ENCODE measurements at places on chromosomes 2 and 18.

DNA sequence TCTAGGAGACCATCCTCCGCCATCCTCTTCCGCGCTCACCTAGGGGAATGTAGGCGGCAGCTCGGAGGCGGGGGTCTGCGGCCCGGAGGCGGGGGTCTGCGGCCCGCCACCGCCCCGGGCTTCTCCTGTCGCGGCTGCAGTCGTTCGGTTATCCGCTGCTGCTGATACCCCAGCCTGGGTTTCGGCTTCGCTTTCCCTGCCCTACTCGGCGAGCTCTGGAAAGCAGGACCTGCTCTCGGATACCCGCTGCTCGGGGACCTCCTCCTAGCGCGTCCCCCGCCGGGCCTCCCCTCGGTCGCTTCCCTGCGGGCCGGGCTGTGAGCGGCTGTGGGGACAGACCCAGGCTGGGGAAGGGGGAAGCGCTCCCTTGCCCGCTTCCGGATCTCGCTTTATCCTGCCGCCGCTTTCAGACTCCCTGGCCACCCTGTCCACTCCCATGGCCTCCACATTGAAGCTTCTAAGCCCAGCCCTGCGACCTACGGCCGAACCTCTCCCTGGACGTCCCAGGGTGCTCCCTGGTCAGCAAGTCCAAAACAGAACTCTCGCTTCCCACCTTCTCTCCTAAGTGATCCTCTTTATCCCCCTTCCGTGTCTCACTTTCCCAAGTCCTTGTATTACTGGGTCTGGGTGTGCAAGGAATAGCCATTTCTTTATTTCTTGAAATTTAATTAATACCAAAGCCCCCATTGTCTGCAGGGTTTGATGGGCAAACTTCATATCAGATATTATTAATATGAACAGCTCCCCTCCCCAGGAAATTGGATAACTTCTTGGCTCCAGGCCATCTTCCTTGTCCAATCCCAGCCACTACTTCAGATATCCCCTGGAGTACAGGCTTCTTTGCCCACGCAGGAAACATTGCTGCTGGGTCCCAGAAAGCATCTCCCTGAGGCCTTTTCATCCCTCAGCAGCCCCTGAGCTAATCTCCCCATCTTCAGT is 769 bp downstream of the FKBP1B start:
- DNase-seq = peak; percentile 16

DNA sequence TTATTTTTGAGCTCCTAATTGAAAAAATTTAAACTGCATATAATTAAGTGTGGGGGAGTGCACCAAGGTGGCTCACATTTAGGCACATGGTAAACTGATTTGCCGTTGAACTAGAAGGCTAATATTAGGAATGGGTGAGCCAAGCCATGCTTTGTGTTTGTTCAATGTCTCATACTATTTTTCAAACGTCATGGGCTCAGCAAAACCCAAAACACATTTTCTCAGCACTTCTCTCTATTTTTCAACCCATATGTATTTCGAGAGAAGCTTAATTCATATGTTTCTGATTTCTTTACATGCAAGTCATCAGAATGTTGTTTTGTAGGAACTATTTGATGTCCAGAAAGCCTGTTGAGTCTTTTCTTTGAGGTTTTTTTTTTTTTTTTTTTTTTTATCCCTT is 291.2 kb downstream of the TCF4 start:
- no peak for DNase-seq

DNA sequence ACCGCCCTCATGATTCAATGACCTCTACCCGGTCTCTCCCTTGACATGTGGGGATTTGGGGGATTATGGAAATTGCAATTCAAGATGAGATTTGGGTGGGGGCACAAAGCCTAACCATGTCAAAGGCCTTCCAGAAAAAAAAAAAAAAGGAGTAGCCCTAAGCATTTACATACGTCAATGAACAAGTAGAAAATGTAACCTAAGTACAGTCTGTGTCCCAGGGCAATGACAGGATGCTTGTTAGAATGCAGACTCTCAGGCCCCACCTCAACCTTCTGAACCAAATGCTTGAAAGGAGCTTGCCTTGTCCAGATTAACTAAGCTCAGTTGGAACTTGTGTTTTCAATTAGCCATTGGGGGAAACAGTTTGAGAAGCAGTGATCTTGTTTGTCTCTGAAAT is 802.1 kb downstream of the CPS1 start:
- DNase-seq = no peak

GRCh38 chr2:174490051-174490450 is 3.2 kb upstream of the GPR155 start:
- DNase-seq = no peak

- no peak for DNase-seq
Observed at GRCh38 chr2:239380831-239381708, 19.8 kb downstream of the HDAC4 start.

GRCh38 chr2:28687640-28688385 is 63.8 kb upstream of the PPP1CB start:
- no peak for DNase-seq

DNA sequence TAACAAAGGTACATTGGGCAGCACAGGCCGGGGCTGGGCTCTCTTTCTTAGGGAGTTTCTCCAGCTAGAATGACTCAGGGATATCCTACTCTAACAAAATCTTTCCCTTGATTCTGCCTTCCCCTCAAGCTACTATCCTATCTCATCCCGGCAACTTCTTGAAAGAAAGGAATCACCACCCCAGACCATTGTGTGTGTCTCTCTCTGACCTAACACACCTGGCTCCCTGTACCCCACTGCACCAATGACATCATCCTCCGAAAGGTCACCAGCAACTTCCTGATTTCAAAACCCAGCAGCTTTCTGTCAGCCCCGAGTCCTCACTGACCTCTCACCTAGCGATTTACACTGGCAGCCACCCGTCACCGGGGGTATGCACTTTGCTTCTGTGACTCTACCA is 72.1 kb upstream of the MAP4K4 start:
- DNase-seq = no peak

- DNase-seq = no peak
Observed at GRCh38 chr2:96139181-96139758, 968 bp upstream of the ASTL start.

- no peak for DNase-seq
Observed at GRCh38 chr2:240165661-240166060, 25.2 kb upstream of the OTOS start.

GRCh38 chr2:85439986-85440385 is 21.5 kb downstream of the SH2D6 start:
- no peak for DNase-seq

- DNase-seq = no peak
Observed at GRCh38 chr2:8006181-8006580, 675.7 kb upstream of the ID2 start.

DNA sequence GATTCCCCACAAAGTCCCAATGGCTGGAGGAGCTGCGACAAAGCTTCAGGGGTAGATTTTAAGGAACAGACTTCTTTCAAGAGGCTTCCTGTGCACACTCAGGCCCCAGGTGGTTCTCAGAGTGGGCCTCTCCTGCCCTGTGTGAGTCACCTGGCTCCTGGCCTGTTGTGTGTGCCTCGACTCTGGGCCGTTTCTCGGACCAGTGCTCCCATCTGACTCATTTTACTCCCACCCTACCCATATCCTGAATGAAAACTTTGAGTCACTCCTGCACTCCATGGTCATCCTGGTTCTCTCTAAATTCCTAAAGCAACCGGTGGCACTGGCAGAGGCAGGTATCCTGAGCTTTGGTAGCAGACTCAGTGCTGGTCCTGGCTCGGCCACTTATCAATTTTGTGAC is 84.1 kb downstream of the CELF4 start:
- no peak for DNase-seq

DNA sequence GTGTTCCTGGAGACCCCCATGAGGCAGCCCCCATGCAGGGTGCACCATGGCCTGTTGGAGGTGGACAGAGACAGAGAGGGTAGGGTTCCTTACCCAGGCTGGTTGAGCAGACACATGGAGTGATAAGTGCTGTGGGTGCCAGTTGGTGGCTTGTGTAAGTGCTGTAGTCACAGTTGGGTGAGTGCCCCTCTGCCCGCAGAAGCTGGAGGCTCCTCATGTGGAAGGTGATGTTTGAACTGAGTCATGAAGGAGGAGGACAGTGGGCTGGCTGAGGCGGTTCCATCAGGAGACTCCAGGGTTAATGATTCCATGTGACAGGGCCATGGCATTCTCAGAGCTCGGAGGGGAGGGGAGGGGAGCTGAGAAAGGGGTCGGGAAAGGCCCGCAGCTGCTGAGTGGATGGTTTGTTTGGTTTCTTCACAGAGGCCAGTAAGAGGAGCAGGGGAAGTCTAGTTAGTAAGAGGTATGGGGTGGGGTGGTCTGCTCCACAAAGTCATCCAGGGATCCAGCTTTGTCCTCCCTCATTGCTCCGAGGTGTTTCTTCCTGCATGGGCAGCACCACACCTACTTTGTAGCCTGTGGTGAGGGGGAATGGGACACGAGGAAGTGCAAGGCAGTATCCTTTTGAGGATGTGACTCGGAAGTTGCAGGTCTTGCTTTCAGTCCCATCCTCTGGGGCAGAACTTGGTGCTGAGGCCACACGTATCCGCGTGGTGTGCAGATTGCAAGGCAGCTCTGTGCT is 13.6 kb downstream of the IMPA2 start:
- no peak for DNase-seq

GRCh38 chr2:129636692-129637091 is 342.8 kb upstream of the RAB6C start:
- DNase-seq = no peak

GRCh38 chr2:238761868-238762267 is 86.0 kb upstream of the TWIST2 start:
- peak; percentile 28 for DNase-seq

- DNase-seq = peak; percentile 25
Observed at GRCh38 chr2:45237128-45237527, 227.9 kb upstream of the SIX2 start.

DNA sequence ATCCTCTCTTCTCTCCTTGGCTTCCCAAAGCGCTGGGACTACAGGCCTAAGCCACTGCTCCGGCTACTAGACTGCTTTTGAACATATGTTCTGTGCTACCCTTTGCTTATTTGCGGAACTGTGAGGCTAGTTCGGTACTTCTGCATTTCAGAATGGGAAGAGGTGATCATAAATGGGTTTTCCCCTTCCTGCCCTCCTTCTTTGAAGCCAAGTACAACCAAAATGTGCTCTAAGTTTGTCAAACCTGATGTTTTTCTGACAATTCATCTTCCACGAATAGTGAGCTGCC is 1.7 kb upstream of the ESCO1 start:
- DNase-seq = no peak

DNA sequence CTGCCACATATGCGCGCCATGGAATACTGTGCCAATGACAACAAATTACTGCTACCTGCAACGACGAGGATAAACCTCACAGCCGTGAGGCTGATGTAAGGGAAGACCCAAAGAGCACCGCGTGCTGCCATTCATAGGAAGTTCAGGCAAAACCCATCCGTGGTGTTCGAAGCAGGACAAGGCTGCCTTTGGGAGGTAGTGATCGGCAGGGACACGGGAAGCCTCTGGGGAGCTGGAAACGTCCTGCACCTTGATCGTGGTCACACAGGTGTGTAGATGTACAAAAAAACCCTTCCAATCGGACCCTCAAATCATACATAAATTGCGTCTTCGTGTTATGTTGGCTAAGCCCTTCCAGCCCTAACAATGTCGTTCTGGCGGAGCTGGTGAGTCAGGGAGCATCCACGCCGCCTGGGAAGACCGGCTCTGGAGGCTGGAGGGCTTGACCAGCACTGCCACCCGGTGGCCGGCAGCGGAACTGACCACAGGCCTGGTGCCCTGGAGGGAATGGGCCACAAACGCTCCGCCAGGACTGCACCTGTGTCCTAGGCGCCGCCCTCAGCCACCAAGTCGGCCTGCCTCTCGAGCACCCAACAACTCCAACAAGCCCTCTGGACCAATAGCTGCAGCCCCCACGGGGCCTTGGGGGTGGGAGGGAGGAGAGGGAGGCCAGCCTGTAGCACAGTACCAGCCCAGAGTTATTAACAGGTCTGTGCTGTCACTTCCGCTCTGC is 4.1 kb upstream of the NEURL3 start:
- peak; percentile 79 for DNase-seq

DNA sequence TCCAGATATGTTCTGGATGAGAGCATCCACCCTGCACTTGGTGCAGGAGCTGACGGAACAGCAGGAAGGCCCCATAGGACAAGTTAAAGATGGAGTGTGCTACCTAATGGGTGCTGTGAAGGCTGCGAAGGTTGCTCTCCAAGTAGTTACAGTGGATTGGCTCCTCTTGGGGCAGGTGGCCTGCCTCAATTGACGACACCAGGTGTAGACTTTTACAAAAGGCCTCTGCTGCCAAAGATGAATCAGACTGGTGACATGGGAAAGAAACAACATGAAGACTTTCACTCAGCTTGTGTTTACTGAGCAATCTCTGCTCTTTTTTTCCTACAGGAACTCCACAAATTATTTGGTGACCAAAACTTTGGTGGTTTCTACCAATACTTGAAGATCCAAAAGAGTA is 437.7 kb downstream of the PLCL1 start:
- no peak for DNase-seq

DNA sequence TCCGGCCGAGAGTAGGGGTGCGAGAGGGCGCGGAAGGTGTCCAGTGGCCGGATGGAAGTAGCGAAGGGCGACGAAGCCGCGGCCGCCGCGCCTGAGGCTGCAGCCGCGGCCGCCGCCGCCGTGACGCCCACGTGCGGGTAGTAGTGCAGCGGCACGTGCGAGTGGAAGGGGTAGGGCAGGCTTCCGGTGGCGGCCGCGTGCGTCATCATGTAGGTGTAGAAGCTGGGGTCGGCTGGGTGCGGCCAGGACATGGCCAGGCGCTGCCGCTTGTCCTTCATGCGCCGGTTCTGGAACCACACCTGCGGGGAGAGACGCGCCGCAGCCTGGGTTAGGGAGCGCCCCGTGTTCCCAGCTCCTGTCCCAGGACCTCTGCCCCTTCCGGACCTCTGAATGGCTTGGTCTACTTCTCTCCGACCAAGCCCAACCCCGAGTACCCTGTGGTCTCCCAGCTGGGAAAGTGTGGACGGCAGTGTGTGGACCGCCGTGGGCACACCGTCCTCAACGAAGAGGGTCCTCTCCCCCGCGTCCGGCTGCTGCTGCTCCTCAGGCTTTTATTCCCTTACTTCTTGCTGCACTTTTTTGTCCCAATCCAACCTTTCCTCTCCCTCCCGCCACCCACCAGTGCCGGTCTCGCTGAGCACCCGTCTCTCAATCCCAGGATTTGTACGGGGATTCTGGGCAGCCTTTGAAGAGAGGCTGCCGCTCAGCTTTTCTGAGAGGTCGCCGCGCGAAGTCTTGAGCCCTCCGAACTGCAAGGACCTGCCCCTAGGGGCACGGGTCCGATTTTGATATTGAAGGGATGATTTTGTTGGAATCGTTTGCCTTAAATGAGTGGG is 3.0 kb downstream of the EVX2 start:
- no peak for DNase-seq

- no peak for DNase-seq
Observed at GRCh38 chr2:192010073-192010472, 163.2 kb upstream of the CAVIN2 start.

- peak; percentile 37 for DNase-seq
Observed at GRCh38 chr2:111671426-111672150, 212.4 kb downstream of the ANAPC1 start.

- DNase-seq = no peak
Observed at GRCh38 chr2:151922845-151923666, 94.8 kb upstream of the ARL5A start.

- no peak for DNase-seq
Observed at GRCh38 chr2:218219934-218220333, 2.9 kb downstream of the ARPC2 start.

- peak; percentile 10 for DNase-seq
Observed at GRCh38 chr18:44590956-44591670, 89.6 kb upstream of the SETBP1 start.

GRCh38 chr2:123870206-123870880 is 154.7 kb upstream of the CNTNAP5 start:
- DNase-seq = no peak

- DNase-seq = no peak
Observed at GRCh38 chr2:240208096-240208495, 67.6 kb upstream of the OTOS start.
